CD4-positive, alpha-beta T cell treated with Interleukin-2 at 100 ng/mL for 4 hours (primary cell): ENCODE measurements at places on chromosomes 13 and 19.

GRCh38 chr13:43529796-43530195, 257.0 kb downstream of the ENOX1 start:
- no peak for DNase-seq

GRCh38 chr13:99326012-99326411, 18.8 kb upstream of the GPR183 start:
- no peak for DNase-seq

DNA sequence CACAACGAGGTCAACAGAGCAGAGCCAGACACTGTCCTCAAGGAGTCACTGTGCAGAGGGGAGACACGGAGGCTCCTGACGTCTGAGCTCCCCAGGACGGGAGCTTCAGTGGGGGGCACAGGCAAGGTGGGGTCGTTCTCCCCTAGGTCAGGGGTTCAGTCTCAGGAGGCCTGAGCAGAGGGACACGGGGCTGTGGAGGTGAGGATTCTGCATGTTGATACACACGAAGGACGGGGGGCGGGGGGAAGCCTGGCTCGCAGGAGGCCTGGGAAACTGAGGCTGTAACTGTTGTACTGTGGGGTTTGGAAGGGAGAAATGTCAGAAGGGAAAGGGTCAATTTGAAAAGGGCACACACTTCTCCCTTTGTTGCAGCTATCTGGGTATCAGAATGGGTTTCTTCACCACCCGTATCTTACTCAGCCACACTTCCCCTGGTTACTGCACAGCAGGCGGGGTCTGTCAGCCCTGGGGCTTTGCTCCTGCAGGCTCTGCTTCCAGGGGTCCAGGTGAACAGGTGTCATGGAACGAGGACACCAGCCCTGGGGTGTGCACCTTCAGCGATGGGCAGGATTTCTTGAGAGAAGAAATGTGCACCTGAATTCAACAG, 748 bp upstream of the SIGLEC8 start:
- no peak for DNase-seq

- DNase-seq = no peak
These were observed 260.9 kb downstream of the COG6 start for GRCh38 chr13:39916330-39916729.

DNA sequence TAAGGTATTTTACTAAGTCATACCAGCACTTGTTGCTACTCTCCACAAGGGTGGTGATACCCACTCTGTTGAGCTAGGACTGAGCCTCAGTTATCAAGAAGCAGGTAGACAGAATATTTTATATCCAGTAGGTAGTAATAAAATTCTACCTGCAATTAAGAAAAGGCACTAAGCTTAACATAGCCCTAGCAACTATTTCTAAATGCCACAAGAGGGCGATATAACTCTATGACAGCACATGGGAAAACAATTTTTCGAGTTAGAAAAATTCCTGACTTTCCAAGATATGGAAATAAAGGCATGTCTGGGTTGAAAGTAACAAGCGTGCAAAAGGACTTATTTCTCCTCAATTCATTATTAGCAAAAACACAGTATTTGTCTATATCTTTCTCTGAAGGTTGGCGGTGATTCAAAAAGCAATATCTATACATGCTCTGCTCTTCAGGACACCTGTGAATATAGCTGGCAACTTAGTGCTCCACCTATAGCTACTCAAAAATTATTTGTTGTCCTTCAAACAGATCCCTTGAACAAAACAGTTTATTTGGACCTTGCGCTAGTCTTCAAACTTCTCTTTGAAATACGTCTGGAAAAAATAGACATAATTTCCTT, 14.7 kb downstream of the CCDC169 start:
- DNase-seq = peak; percentile 16

- no peak for DNase-seq
These were observed 51.9 kb upstream of the UQCRFS1 start for GRCh38 chr19:29264897-29265296.

GRCh38 chr13:43981091-43981490, 101.4 kb downstream of the LACC1 start:
- DNase-seq = no peak

GRCh38 chr13:80551650-80552497, 210.9 kb upstream of the SPRY2 start:
- no peak for DNase-seq

DNA sequence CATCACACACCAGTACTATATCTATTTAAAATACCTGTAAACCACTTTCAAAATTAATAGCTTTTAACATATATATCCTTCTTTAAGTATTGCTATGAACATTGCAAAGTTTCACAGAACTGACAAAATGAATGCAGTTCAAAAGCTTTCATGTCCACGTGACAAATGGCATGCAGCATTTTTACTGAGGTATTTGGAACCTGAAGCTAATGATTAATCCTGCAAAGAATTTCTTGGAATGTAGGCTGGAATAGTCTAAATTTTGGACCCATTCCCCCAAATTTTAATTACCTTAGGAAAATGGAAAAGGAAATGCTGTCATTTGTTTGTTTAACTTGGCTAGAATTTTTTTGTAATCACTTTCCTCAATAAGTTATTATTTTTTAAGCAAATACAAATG, 423.8 kb upstream of the GPC6 start:
- DNase-seq = no peak

DNA sequence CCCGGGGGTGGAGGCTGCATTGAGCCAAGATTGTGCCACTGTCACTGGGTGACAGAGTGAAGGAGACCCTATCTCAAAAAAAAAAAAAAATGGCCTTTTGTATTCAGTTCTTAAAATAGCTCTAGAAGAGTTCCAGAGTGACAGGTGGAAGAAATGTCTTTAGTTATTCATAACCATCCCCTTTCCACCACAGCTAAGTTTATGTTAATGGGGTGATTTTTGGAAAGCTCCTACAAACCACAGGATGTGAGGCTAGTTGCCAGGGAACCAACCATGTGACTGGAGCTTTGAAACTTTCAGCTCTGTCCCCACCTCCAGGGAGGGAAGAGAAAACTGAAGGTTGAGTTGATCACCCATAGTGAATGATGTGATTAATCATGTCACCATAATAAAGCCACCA, 6.9 kb downstream of the ZNF490 start:
- DNase-seq = peak; percentile 63

DNA sequence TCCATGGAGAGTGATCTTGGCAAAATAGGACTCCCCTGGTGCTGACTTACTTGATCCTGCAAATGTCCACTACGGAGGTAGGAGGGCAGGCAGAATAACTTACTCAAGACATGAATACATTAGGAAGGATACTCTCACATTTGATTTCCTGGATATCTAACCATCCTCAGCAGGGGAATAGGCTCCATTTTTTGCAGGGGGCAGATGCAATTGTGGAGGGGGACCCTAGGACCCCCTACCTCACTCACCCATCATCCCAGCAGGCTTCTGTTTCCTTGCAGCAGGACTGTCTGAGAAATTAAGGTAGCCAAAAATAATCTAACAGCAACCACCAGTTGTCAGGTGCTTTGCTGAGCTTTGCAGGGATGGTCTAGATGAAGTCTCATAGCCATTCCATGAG, 482.0 kb downstream of the ZNF536 start:
- DNase-seq = no peak

DNA sequence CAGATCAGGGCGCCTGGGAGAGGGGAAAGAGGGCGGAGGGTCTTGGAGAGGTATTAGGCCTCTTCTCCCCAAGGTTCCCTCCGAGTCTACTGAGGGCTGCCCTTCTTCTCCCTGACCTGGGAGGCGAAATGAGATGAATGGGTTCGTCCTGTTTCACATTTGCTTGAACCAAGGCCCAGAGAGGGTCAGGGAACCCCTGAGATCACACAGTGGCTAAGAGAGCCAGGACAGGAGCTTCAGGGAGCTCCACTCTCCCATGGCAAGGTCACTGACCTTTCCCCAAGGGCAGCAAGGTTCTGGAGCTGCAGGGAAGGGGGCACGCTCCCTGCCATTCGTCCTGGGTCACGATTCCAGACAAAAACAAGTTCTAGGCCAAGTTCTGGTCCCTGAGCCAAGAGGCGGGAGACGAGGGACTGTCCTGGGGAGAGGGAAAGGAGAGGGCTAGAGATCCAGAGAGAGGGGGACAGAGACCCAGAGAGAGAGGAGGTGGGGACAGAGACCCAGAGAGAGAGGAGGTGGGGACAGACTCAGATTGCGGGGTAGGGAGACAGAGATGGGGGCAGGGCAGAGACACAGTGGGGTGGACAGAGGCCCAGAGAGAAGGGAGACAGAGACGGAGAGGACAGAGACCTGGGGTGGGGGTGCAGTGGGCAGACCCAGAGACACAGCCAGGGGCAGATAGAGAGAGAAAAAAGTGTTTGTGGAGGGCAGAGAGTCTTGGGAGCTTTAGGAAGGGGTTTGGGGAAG, 541 bp downstream of the ASPDH start:
- DNase-seq = no peak

- no peak for DNase-seq
These were observed 58.8 kb downstream of the RYR1 start for GRCh38 chr19:38492181-38492813.

DNA sequence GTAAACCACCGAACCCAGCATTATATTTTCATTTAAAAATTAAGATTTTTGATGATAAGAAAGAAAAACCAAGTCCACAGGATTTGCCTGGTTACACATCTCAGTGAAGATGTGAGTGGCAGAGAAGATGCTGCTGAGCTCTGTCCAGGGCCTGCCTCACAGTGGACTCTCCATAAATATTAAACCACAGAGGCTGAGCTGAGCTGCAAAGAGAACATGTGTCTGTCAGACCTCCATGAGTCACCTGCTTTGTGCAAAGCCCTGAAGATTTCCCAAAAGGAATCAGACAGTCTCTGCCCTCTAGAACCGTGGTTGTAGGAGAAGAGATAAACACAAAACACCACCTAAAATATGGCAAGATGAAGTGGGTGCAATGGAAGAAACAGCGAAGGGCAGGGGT, 127.2 kb upstream of the TSC22D1 start:
- DNase-seq = no peak

GRCh38 chr19:29804493-29804892, 7.3 kb upstream of the CCNE1 start:
- no peak for DNase-seq
